ENCODE measurements at places on chromosomes 11 and 22.

- no peak for DNase-seq
Observed at GRCh38 chr11:109785198-109785597, 308.0 kb upstream of the ZC3H12C start.

DNA sequence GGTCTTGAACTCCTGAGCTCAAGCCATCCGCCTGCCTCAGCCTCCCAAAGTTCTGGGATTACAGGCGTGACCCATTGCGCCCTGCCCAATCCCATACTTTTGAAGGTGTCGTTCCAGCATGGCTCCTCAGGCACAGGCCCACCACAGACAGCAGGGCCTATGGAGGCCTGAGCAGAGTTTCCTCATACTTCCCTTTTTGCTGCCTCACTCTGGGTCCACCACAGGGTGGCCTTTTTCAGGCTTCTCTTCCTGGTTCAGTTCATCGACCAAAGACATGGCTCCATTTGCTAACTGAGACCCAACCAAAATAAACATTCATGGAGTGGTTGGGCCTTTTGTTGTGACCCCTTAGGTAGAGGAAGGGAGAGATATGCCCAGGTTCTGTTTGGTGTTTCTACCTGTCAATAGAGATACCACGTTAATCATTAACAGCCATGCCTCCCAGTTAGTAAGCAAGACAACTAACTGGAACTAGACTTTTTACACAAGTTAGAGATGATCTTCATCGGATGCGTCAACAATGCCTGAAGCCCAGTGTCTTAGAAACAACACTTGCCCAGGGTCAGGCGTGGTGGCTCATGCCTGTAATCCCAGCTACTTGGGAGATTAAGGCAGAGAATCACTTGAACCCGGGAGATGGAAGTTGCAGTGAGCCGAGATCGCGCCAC is 35.1 kb downstream of the TRIOBP start:
- no peak for DNase-seq

GRCh38 chr11:123505546-123506299 is 75.7 kb downstream of the GRAMD1B start:
- DNase-seq = peak; percentile 56

DNA sequence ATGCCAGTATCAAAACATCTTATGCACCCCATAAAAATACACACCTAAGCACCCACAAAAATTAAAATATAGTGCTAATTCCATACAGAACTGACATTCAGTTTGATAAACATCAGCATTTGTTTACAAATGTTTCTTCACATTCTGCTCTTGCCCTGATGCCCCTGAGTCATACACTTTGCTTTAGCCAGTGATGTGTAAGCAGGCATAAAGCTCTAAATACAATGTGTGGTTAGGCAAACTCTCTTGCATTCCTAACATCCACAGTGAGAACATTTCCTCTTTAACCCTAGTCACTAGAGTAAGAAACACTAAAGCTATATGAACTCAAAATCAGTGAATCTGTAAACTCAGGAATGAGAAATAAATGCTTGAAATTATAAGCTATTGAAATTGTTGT is 1060.7 kb downstream of the FAM181B start:
- no peak for DNase-seq

DNA sequence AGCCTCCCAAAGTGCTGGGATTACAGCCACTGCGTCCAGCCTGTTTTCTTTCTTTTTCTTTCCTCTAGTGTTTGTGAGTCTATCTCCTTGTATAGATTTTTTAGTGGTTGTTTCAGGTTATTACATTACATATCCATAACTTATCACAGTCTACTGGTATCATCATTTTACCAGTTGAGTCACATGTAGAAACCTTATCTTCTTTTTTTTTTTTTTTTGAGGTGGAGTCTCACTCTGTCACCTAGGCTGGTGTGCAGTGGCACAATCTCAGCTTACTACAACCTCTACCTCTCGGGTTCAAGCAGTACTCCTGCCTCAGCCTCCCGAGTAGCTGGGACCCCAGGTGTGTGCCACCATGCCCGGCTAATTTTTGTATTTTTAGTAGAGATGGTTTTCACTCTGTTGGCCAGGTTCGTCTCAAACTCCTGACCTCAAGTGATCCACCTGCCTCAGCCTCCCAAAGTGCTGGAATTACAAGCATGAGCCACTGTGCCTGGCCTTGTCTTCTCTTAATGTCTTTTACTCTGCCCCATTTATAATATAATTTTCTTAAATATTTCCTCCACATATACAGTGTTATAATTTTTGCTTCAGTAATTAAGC is 11.0 kb downstream of the CDC45 start:
- no peak for DNase-seq

DNA sequence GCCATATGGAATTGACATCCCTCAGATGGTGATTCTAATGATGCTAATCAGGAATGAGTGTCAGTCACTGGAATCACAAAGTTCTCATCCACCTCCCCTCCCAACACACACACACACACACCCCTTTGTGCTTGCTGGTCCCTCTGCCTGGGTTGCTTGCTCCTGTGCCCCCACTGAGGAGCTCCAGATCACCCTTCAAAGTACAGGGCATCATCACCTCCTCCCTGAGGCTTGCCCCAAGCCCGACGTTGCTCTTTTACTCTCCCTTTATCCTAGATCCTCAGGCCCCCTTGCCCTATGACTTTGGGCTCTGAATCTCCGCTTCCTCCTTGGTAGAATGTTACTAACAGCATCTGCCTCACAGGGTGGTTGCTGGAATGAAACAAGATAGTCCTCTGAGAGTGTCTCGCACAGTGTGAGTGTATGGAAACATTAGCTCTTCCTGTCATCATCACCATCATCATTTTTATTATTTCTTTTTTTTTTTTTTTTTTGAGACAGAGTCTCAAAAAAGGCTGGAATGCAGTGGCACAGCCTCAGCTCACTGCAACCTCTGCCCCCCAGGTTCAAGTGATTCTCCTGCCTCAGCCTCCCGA is 3.4 kb downstream of the TOM1 start:
- DNase-seq = no peak

DNA sequence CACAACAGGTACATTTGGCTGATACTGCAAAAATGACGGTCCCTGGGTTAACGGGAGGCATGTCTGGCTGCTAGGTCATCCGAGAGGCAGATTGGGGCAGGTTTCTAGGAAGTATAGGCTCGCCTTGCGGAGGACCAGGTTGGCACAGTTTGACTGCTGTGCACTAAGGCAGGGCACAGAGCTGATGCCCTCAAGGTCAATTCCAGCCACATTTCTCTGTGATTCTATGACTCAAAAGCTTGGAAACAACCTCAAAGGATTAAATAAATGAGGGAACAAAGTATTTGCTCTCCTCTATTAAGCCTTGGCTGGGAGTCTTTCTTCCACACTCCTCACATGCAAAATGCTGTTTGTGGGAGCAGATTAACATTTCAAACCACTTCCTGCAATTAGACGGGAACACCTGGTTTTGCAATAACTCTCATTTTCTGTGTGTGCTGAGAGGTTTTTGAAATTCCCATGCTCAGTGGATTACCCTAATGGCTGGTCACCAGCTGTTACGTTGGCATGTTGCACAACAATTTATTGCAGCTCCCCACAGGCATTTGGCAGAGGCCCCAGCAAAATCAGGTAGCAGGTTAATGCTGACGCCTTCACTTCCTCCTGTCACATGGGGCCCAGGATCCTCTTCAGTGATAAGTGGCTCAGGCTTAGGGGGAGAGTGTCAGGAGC is 61.0 kb upstream of the PLET1 start:
- peak; percentile 95 for DNase-seq

- peak; percentile 87 for DNase-seq
Observed at GRCh38 chr11:97537407-97538150, 1147.8 kb downstream of the JRKL start.

DNA sequence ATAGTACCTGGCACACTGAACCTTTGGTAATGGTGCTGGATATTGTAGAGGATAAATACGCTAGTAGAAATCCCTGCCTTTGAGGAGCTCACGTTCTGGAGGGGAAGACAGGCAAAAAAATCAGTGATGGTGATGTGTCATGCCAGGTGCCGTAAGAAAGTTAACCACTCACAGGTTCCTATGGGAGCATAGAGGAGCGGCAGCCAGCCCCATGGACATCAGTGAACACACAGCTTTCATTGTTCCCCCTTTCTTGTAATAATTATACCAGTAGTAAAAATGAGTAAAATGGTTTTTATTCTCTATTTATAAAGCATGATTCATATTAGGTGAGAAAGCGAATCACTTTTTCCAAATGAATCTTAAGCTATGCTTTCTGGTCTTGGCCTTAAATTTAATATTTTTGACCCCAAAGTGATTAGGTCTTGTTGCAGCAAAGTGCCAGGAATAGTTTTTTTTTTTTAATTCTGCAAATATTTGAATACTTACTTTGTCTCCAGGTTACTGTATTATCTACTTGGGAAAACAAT is 57.9 kb downstream of the UVRAG start:
- no peak for DNase-seq

GRCh38 chr11:74169738-74170458 is 904 bp downstream of the C2CD3 start:
- DNase-seq = no peak

- no peak for DNase-seq
Observed at GRCh38 chr22:30866216-30866615, 102.4 kb downstream of the MORC2 start.

DNA sequence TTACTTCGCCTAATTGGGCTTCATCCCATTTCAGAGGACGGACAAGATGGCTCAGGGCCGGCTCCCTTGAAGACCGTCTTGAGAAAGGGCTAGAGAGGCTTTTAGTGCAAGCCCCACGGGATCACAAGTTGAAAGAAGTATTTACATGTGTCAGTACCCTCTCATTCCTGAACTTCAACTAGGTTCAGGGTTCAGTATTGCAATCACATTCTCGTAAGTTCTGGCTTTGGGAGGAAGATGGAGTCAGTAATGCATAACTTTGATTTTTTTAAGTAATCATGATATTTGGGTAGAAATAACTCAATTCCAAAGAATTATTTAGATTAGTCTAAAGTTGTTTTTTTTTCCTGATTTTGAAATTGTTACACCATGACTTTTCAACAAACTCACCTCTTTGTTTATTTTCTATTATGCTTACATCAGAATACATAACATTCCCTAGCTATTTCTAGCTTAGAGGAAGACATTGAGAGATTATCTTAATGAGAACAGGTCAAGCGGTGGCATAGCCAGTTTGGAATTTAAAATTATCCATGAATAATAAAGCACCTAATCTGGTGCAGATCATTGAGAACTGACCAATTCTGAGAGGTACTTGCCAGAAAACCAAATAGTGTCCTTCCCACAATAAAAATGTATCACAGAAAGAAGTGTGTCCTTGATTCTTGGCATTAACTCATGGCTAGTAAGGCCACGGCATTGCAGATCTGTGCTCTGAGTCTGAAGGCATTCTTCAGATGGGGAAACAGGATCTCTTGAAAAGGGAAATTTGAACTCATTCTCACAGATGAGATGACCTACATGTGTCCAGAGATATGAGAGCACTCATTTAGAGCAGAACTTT is 92.1 kb upstream of the BLID start:
- no peak for DNase-seq

- DNase-seq = no peak
Observed at GRCh38 chr11:69285766-69286165, 8.2 kb upstream of the MYEOV start.

DNA sequence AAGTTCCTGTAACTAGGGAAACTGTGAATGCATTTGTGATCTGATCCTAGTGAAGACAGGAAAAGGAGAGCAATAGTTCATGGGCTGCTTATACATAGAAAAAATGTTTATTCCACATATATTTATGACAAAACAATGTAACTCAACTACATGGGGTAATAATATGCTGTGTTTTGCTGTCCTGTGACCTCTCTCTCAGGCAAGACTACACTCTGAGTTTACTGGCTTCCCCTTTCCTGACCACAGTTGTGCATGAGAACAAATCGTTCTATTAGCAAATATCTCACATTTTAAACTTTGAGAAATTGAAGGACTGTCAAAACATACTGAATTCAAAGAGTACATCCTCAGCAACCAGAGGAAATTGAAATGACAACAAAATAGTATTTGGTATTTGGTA is 161.9 kb upstream of the TRPC6 start:
- no peak for DNase-seq

DNA sequence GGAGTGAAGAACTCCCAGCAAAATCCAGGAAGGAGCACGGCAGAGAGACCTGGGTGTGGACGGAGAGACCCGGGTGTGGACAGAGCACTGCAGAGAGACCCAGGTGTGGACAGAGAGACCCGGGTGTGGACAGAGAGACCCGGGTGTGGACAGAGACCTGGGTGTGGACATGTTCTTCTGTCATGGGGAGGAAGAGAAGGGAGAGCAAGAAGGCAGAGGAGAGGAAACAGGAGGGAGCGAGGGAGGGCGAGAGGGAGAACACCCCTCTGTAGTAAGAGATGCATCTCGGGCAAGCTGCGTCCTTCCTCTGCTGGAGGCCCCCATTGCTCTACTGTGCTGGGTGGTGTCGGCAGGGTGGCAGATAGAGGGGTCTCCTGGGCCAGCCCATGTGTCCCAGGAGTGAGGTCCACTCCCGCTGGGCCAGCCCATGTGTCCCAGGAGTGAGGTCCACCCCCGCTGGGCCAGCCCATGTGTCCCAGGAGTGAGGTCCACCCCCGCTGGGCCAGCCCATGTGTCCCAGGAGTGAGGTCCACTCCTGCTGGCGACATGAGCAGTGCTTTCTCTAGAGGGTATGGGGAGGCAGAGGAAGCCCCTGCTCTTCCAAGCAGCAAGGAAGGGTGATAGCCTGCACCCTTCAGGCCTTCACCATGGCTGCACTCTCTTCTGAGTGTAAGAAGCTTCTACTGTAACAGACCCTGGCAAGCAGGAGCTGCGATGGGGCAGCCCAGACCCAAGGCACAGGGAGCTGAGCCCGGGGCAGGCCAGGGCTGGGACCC is 934.2 kb downstream of the BRD1 start:
- no peak for DNase-seq

- DNase-seq = no peak
Observed at GRCh38 chr22:20472629-20473442, 22.8 kb downstream of the KLHL22 start.

DNA sequence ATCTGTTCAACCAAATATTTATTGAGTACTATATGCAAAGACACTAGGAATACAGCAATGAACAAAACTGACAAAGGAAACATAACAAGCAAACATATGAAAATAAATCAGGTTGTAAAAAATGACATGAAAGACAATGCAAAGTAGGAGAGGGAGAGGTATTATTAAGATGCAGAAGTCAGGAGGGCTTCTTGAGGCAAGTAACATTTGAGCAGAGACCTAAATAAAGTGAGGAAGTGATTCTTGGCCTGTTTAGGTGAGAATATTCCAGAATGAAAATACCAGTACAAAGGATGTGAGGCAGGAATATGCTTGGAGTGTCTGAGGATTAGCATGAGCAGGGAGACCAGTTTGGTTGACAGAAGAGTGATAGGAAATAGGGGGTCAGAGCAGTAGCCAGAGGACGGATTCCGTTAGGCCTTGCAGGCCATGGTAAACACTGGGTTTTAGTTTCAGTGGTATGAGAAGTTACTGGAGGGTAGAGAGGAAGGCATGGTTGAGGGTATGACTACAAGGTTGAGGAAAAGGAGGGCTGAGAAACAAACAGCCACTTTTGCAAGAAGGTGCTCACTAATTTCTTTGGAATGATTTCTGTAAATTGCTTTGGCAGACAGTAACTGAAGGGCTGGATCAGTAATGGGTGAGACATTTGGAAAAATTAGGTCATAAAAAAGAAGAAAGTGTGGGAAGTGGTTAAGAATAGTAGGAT is 191.9 kb downstream of the SWAP70 start:
- no peak for DNase-seq

Data from NCI-H2171 treated with DMSO at 0.1 percent for 48 hours (cell line).